D341Med (cell line): ENCODE measurements at places on chromosomes 3 and 15.

- peak; percentile 90 for DNase-seq
Observed at GRCh38 chr15:89654847-89655805, at the start of gene KIF7. KIF7 (minus strand) TSS chr15:89655467; CDS start chr15:89652930, 2,537 bp downstream.

DNA sequence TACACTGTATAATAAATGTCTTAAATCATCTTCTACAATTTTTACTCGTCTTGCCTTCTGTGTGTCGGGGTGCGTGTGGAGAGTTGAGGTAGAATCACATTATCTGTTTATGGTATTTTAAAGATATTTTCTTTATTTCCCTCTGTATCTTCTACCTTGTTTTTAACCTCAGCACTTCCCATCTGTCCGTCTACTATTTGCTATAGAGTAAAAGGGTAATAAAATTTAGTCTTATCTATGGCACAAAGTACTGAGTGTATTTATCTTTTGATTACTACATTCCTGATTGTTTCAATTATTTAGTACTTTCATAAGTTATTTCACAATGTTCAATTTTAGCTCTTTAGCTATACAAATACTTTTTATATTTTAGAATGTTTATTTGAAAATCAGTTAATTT is 62.2 kb downstream of the TRPC1 start:
- no peak for DNase-seq

- no peak for DNase-seq
Observed at GRCh38 chr3:48238531-48239085, 2.3 kb upstream of the ZNF589 start.

GRCh38 chr3:106560451-106560966 is 691.7 kb upstream of the CBLB start:
- no peak for DNase-seq

DNA sequence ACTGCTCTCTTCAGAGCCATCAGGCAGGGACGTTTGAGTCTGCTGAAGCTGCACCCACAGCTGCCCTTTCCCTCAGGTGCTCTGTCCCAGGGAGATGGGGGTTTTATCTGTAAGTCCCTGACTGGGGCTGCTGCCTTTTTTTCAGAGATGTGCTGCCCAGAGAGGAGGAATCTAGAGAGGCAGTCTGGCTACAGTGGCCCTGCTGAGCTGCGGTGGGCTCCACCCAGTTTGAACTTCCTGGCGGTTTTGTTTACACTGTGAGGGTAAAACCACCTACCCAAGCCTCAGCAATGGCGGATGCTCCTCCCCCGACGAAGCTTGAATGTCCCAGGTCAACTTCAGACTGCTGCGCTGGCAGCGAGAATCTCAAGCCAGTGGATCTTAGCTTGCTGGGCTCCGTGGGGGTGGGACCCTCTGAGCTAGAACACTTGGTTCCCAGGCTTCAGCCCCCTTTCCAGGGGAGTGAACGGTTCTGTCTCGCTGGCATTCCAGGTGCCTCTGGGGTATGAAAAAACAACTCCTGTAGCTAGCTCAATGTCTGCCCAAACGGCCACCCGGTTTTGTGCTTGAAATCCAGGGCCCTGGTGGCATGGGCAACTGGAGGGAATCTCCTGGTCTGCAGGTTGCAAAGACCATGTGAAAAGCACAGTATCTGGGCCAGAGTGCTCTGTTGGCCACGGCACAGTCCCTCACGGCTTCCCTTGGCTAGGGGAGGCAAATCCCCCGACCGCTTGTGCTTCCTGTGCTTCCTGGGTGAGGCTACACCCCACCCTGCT is 21.1 kb upstream of the ST6GAL1 start:
- no peak for DNase-seq

- DNase-seq, result no peak
Observed at GRCh38 chr15:51191766-51192165, 97.1 kb upstream of the TNFAIP8L3 start.

DNA sequence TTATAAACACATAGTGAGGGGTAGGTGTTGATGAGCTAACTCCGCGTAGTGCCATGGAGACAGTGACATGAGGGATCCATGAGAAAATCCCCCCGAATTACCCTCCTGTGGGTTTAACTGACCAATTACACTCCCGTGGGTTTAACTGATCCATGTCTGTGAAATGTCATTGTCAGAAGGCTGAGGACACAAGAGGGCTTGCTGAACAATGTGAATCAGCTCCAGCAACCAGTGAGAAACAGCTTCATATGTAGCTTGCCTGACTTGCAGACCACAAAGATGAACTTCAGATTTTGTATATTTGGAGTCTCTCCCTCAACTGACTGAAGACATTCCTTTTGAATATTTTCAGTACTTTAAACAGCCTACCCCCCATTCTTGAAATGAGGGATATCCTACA is 144.9 kb downstream of the FBN1 start:
- DNase-seq, result no peak

- no peak for DNase-seq
Observed at GRCh38 chr15:38864122-38864521, 299.5 kb upstream of the RASGRP1 start.

DNA sequence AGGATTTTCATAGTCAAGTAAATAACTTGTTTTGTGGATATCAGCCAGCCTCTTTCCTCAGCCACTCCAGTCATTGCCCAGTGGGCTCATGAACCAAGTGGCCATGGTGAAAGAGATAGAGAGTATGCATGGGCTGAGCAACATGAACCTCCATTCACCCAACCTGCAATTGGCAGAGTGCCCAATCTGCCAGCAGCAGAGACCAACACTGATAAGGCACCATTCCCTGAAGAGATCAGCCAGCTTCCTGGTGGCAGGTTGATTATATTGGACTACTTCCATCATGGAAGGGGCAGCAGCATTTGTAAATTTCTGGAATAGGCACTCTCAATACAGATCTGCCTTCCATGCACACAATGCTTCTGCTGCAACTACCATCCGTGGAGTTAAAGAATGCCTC is 10.3 kb upstream of the MCF2L2 start:
- no peak for DNase-seq

DNA sequence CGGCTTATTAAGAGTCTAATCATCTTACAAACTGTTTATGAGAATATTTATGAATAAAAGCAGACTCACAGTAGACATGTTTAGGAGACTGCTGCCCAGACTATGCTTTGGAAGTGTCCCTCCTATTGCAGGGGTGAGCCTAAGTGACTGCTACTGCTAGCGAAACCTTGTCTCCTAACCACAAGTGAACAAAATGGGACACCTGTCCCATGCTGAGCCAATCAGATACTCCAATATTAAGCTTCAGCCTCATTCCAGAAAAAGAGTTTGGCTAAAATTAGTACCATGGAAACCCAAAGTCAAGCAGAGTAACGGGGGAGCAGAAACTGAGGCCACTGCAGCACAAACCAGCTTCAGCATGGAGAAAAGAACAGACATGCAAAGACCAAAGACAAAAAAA is 4.6 kb downstream of the DENND6A start:
- DNase-seq, result no peak

GRCh38 chr3:50350527-50351322 is at the start of the genes CYB561D2 and NPRL2:
CYB561D2 (plus strand) TSS chr3:50350862; CDS start chr3:50351434, 572 bp downstream.
NPRL2 (minus strand) TSS chr3:50350775; CDS start chr3:50350652, 123 bp downstream.
- DNase-seq, result peak; percentile 97
